ENCODE measurements at places on chromosomes 2 and 18.

DNA sequence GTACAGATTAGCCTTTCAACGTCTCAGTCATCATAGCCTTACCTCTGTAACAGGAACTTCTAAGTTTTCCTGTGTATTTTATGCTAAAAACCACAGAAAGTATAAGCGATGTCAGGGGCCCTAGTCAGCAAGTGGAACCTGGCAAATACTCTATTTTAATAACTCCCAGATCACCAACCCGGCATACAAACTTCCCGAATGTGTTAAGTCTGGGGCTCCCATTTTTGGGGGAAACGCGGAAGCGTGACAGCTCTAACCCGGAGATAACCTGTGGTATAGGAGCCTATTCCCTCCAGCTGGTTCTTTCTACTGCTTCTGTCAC, 574 bp downstream of the NIFK start:
- no peak for DNase-seq

- no peak for DNase-seq
Observed at GRCh38 chr18:48949606-48950535, 894 bp downstream of the SMAD7 start.

DNA sequence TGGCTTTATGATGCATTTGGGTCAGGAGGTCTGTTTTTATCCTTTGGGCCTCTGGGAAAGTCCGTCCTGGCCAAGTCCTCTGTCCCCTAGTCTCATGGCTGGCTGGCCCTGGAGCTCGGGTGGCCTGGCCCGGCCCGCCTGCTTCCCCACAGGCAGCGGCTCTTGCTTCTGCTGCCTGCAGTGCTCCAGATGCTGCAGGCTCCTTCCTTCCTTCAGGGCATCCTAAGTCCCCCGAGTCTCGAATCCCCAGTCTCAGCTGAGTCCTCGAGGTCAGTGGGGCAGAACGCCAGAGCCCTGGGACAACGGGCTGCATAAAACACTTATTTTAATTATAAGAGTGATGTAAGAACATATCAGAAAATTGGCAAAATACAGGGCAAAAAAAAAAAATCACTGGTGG, 71.2 kb downstream of the HPCAL1 start:
- DNase-seq: no peak

DNA sequence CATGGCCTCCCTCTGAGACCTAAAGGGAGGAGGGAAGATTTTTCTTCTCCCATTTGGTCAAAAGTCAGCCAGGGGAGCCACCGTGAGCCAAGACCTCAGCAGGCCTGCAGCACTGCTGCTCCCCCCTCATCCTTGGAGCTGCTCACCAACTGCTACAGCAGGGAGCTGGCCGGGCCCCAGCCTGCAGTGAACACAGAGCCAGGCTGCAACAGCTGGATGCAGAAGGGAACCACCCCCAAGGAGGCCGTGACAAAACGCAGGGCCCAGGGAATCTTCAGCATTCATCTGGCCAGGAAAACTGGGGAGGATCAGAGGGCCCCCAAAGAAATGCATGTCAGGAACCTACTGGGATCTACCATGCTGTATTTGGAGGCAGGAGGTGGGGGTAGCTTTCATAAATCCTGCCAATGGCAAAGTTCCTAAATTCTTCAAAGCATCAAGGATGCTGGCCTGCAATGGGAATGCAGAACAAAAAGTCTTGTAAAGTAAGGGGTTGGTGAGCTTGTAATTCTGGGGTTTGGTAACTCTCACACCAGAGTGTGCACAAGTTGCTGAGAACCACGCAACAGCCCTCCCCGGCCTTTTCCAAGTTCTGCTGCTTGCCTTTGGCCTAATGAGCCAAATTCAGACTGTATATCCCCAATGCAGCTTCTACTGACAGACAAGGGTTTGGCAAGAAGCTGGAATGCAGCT, 61.0 kb downstream of the CACNB4 start:
- DNase-seq: no peak

- DNase-seq: no peak
Observed at GRCh38 chr2:173631127-173631460, 276.4 kb downstream of the CDCA7 start.

- peak; percentile 37 for DNase-seq
Observed at GRCh38 chr2:160411955-160412354, 81.7 kb downstream of the RBMS1 start.

DNA sequence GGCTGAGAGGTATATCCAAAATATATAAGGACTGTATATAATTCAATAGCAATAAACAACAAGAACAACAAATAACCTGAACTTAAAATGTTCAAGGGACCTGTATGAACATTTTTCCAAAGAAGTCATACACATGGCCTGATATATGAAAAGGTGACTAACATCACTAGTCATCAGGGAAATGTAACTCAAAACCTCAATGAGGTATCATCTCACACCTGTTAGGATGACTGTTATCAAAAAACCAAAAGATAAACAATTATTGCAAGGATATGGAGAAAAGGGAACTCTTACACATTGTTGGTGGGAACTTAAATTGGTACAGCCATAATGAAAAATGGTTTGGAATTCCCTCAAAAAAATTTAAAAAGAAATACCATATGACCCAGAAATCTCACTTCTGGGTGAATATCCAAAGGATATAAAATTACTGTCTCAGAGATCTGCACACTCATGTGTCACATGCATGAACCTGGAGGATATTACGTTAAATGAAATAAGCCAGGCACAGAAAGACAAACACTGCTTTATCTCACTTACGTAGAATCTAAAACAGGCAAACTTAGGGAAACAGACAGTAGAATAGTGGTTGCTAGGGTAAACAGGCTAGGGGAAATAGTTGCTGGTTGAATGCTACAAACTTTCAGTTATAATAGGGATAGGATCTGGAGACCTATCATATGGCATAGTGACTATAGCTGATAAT, 334.5 kb upstream of the MMADHC start:
- no peak for DNase-seq

- peak; percentile 50 for DNase-seq
Observed at GRCh38 chr2:241763551-241764274, 12.9 kb upstream of the GAL3ST2 start.

GRCh38 chr2:201059961-201060755, 11.3 kb downstream of the HYCC2 start:
- DNase-seq: no peak

DNA sequence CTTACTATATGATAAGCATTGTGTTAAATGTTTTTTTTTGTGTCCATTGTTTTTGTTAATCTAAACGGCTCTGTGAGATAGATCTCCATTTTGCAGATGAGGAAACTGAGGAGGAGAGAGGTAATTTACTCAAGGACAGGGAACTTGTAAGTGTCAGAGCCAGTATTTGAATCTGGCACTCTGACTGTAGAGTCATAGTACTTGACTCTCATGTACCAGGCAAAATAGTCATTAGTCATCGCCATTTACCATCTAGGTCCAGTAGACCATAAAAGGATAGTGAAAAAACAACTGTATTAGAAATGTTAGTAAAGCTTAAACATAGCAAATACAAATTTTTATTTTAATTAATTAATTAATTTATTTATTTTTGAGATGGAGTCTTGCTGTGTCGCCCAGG, 4.8 kb downstream of the PSMD14 start:
- DNase-seq: no peak

- DNase-seq: no peak
Observed at GRCh38 chr2:195590861-195591205, 66.2 kb upstream of the SLC39A10 start.

GRCh38 chr18:33603454-33603853, 25.4 kb downstream of the ASXL3 start:
- DNase-seq: no peak

DNA sequence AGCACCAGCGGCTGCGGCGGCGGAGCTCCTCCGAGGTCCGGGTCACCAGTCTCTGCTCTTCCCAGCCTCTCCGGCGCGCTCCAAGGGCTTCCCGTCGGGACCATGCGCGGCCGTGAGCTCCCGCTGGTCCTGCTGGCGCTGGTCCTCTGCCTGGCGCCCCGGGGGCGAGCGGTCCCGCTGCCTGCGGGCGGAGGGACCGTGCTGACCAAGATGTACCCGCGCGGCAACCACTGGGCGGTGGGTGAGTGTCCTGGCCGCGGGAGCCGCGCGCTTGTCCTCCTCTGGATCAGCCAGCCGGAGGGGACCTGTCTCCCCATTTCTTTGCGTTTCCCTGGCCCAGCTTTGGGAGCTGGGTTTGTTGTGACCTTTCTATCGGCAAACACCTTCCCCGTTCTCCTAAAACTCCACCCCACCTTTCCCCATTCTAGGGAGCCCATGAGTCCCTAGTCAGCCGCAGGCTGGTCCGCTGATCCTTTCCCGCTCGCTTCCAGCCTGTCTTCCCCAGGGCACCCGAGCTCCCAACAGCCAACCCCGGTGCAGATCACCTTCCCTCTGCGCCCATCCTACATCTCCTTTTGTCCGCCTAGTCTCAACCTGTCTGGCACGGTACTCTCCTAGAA, 316 bp downstream of the GRP start:
- DNase-seq: no peak

- no peak for DNase-seq
Observed at GRCh38 chr2:62114564-62114963, 81.4 kb upstream of the B3GNT2 start.
